Urinary bladder (tissue), 4 donors: ENCODE measurements at places on chromosomes 12 and 14. TPM values are rescaled to one million over a fixed set of nuclear protein-coding genes. Genes with fewer than 3 reads are reported as not detected.

The RPL10L gene
- total RNA-seq, result not detected

The ANAPC7 gene
- total RNA-seq, result 56.6 TPM

The FLRT2 gene
- total RNA-seq, result 194 TPM

The BATF gene
- 5.1 TPM for total RNA-seq

The PALS1 gene
- 45.4 TPM for total RNA-seq
